AG08395 (cell line): ENCODE measurements at places on chromosomes 6 and 20.

DNA sequence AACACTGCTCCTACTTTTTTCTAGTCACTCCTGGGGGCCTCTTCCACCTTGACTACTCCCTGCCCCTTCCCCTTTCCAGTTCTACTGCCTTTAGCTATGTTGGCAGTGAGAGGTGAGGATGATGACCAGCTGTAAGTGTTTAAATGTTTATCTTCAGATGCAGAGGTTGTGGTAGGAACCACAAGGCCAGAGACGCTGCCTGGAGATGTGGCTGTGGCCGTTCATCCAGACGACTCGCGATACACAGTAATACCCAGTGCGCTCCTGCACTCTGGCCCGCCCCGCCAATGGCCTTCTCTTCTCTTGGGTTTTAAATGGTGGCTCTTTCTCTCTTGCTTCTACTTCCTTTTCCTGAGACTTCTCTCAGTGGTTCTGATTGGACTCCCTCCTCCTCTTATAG, 4.6 kb downstream of the VARS2 start:
- DNase-seq, result no peak

- DNase-seq, result no peak
These were observed 30.4 kb downstream of the JARID2 start for GRCh38 chr6:15276036-15276985.

- DNase-seq, result peak; percentile 59
These were observed 1.1 kb upstream of the PANK2 start for GRCh38 chr20:3887876-3888620.

- DNase-seq, result peak; percentile 84
These were observed 242.3 kb downstream of the TBX18 start for GRCh38 chr6:84522135-84522549.

GRCh38 chr6:89952105-89952671, 57.9 kb downstream of the GJA10 start:
- no peak for DNase-seq

DNA sequence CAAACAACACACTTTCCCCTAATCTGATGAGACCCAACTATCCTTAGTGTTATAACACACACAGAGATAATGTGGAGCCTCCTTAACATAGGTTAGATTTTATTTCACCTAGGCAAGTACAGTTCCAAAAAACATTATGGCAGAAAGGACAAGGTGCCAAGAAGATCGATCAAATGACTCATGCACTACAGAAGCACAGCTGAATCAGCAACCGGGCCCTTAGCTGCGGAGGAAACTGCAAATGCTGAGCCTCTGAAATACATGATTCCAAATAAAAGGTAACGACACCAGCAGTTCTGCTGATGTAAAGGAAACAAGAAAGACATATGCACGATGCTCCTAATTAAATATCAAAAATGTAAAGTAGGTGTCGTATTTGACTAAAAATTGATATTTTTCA, 19.9 kb upstream of the MUC21 start:
- DNase-seq, result peak; percentile 19

GRCh38 chr6:31180500-31180899, 10.0 kb upstream of the POU5F1 start:
- DNase-seq, result peak; percentile 48

- DNase-seq, result no peak
These were observed 10.1 kb upstream of the RTF2 start for GRCh38 chr20:56458206-56458821.

DNA sequence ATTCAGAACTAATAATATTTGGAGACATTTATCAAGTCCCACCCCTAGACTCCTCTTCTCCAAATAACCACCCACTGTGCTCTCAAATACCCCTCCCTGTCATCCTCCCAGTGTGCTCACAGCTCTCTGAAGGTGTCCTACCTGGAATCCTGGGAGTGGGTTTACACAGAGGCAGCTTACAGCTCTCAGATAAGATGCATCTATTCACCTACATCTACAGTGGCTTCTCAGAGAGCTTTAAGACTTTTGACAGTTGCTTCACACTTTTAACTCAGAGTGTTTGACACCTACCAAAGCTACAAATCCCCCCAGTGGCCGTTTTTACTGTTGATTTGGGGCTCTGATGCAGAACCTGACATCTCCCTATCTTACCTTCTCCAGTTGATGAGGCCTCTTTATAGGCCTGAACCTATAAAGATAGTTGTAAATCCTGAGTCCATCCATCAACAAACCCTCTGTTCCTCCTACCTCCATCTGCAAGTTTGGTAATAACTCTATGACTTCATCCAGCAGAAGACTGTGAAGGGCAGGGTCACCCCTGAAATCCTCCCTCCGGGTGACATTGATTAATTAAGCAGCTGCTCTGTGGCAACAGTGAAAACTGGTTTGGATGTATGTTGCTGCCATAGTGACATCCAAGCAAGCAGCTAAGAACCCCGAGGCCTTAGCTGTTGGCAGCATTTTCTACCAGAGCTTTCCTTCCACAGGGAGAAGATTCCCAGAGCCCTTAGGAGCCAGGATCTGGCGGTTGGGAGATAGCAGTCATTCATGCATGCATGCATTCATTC, 226.1 kb upstream of the RREB1 start:
- DNase-seq, result no peak

GRCh38 chr20:46416421-46416820, 10.0 kb upstream of the ELMO2 start:
- no peak for DNase-seq

GRCh38 chr6:122817358-122817757, 28.3 kb downstream of the SMPDL3A start:
- DNase-seq, result no peak

GRCh38 chr6:90238496-90239266, 58.0 kb downstream of the BACH2 start:
- DNase-seq, result no peak

DNA sequence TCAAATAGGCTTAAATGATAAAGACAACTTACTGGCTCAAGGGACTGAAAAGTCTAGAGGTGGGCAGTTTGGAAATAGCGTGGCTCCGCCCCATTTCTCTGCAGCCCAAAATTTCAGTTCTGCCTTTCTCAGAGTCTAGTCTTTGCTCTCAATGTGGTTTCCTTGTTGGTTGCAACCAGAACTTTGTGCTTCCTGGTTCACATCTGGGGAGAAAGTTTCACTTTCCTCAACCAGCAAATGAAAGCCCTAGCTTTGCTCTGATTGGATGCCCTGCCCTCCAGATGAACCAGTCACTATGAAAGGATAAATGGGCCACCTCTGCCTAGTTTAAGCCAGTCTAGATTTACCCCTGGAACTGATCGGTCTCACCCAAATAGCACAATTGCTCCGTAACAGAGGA, 14.9 kb downstream of the SYCP2L start:
- DNase-seq, result no peak

GRCh38 chr20:663315-664090, 10.5 kb upstream of the SRXN1 start:
- DNase-seq, result no peak

GRCh38 chr20:37775200-37775599, 81.4 kb downstream of the CTNNBL1 start:
- DNase-seq, result no peak

GRCh38 chr6:139996253-139996834, 621.9 kb upstream of the CITED2 start:
- no peak for DNase-seq

DNA sequence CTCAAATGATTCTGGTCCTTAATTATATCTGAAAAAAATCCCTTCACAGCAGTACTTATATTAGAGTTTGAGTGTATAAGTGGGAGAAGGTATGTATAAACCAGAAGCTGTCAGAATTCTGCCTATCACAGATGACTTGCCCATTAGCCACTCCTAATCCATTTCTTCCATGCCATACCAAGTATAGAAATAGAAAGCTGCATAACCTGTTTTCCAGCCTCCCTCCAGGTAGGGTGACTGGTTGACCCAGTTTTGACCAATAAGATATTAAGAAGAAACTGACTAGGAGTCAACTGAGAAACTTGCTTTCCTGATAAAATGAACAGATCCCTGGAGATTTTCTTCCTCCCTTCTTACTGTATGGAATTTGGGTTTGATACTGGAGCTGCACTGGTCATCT, 112.2 kb upstream of the GRIK2 start:
- DNase-seq, result no peak

DNA sequence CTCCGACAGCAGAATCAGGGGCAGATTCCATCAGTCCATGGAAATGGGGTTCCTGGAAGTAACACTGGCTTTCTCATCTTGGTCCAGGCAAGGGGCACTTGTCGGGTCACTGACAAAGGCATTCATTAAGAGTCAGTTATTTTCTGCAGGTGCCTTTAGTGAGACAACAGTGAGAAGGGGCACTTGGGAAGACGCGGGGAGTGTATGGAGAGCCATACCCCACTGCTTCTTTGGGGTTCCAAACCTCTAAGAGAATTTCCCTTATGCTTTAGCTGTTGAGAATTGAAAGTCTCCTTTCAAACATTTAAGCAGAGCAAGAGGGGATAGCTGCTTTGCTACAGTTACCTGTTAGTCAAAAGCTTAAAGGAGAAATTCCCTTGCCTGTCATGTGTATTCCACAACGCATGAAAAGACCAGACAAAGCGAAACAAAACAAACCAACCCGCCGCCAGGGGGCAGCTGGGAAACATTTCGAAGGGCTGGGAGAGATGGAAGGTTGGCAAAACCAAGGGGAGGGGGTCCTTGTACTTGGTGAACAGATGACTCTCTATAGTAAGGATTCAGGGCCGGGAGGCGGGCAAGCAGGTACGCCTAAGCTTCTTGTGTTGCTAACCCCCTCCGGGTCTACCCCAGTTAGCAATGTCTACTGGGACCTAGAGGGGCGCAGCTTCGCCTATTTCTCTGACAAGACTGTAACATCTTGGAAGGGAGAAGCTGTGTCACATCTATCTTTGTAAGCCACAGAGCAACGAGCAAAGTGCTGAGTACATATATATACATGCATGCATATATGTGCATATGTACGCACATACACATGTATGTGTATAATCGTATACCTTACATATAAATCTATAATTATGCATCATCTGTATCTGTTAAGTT, 474.9 kb upstream of the AGPAT4 start:
- no peak for DNase-seq

DNA sequence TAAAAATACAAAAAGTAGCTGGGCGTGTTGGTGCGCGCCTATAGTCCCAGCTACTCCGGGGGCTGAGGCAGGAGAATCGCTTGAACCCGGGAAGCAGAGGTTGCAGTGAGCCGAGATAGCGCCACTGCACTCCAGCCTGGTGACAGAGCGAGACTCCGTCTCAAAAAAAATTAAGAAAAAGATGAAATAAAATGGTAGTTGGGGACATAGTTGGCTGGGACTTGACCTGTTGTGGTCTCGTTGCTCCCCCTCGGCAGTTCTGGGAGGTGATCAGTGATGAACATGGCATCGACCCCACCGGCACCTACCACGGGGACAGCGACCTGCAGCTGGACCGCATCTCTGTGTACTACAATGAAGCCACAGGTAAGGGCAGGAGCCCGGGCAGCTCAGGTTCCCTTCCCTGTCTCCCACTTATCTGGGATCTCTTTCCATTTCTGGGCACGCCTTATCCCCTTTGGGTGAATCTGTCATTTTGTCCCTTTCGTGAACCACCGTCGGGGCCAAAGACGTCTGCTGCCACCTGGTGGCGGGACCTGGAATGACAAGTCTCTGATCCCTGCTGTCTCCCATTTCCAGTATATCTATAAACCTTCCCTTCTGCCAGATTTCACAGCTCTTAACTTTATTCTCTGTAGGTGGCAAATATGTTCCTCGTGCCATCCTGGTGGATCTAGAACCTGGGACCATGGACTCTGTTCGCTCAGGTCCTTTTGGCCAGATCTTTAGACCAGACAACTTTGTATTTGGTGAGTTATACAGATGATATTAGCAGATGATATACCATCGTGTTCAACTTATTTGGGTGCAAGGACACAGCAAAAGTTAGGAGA, 2.3 kb downstream of the TUBB start:
- peak; percentile 70 for DNase-seq

- DNase-seq, result peak; percentile 67
These were observed 641 bp downstream of the TEAD3 start for GRCh38 chr6:35496036-35496840.

DNA sequence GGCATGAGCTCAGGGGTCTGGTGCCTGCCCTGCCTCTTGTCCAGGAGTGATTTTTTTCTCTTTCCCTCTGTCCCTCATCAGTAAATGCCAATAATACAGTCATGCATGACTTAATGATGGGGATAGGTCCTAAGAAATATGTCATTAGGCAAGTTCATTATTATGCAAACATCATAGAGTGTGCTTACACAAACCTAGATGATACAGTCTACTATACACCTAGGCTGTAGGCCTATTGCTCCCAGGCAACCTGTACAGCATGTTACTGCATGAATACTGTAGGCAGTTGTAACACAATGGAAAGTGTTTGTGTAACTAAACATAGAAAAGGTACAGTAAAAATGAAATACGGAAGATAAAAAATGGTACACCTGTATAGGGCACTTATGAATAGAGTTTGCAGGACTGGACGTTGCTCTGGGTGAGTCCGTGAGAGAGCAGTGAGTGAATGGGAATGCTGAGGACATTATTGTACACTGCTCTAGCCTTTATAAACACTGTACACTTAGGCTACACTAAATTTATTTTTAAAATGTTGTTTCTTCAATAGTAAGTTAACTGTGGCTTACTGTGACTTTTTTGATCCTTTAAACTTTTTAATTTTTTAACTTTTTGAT, 22.1 kb downstream of the PBOV1 start:
- DNase-seq, result no peak

GRCh38 chr20:34064286-34064685, 47.8 kb downstream of the EIF2S2 start:
- DNase-seq, result no peak

GRCh38 chr6:77511860-77512259, 48.6 kb upstream of the HTR1B start:
- DNase-seq, result no peak

DNA sequence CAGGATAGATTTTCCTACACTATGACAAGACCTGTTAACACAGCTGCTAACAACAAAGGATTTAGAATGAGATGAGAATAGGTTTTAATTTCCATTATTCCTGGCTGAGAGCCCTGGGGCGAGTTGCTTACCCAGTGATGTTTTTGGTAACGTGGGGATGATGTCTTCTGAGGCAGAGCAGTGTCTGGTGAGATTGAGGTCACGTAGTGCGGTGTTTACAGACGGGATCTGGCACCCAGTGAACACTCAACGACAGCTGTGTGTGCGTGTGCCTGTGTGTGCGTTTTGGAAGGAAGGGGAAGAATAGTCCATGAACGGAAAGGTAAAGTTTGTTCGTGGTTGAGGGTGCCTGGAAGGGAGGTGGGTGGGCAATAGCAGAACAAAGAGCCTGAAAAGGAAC, 384.7 kb downstream of the C6orf118 start:
- no peak for DNase-seq

GRCh38 chr6:136016228-136017225, 165.0 kb downstream of the PDE7B start:
- no peak for DNase-seq

GRCh38 chr6:72669324-72669723, 47.5 kb downstream of the KCNQ5 start:
- no peak for DNase-seq

DNA sequence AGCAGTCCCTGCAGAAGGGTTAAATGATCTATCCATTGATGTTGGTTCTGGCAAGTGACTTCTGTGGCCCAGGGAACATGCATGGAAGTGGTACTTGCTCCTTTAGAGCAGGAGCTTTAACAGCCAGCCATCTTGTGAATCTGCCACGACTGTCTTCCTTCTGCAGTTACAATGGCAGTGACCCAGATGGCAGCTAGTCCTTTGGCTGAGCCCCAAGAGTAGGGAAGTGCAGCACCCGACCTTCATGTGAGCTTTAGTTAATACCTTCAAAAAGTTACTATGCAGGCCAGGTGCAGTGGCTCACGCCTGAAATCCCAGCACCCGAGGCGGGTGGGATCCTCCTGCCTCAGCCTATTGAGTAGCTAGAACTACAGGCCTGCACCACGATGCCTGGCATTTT, 66.4 kb downstream of the POPDC3 start:
- no peak for DNase-seq

GRCh38 chr6:490251-491037, 98.9 kb downstream of the IRF4 start:
- no peak for DNase-seq
